ENCODE measurements at places on chromosomes 5 and 9. TPM values are rescaled to one million over a fixed set of nuclear protein-coding genes. Genes with fewer than 3 reads are reported as not detected.

The EIF4E1B gene
- polyA plus RNA-seq = not detected

The PPP2R2B gene
- polyA plus RNA-seq = 13.0 TPM

The PCDHA1 gene
- not detected for polyA plus RNA-seq

DNA sequence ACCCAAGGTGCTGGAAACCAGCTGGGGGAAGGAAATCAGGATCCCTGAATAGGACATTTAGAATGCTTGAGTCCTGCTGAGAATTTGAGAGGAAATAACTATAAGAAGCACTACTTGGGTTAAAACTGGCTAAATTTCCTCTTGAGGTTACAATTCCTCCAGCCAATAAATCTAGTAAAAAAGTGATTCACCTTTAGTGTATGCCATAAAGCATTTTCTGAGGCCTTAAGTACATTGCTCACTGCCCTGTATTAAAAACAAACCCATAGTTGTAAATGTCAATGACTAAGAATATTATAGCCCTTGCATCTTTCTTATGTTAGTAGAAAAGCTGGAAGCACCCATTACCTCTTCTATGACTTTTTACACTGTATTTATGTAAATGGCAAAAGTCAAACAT, 634.7 kb upstream of the ARRDC3 start:
- H3K36me3 ChIP-seq = no peaks in the 10 kb centered on the region
- no peak overlapping the region for H3K4me3 ChIP-seq
- no peak overlapping the region for H3K27ac ChIP-seq
- no peak for DNase-seq

GRCh38 chr9:112546149-112547012, 59.8 kb downstream of the KIAA1958 start:
- no peak overlapping the region for H3K27ac ChIP-seq
- DNase-seq = no peak
- H3K27me3 ChIP-seq = no peaks in the 10 kb centered on the region
- H3K4me3 ChIP-seq = no peak overlapping the region
- no peaks in the 10 kb centered on the region for H3K36me3 ChIP-seq
- no peaks in the 10 kb centered on the region for H3K4me1 ChIP-seq

DNA sequence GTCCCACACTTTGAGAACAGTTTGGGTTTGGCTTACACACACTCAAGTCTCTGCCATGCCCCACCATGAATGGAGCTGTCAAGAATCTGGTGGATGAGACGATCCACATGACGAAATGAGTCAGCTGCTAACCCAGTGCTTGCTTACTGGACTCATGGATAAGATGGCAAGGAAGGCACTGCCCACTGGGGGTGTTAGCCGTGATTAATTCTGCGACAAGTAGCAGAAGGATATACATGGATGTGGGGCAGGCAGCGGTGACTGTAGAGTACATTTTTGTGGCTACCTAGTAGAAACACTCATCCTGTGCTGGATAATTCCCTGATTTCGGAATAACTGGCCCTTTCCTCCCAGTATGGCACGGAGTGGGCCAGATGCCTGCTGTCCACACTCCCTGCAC, 77.5 kb downstream of the SPATA31C2 start:
- H3K36me3 ChIP-seq = no peaks in the 10 kb centered on the region
- H3K4me1 ChIP-seq = no peaks in the 10 kb centered on the region
- H3K27ac ChIP-seq = no peak overlapping the region
- H3K4me3 ChIP-seq = no peak overlapping the region

DNA sequence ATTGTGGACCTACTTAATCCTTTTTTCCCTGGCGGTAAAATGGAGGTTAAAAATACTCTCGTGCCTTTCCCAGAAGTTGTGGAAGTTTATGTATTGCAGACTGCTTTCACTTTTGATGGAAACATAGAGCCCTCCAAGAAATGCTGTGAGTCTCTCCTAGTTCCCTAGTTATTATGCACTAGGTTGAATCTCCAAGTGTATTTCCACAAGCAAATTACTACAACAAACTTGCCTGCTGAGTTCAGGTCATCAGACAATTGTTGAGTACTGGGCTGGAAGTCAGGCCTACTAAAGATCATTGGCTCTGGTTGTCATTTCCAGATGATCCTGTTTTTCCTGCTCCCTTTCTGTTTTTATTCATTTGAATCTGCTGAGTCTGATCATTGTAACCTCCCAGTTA, 104.1 kb downstream of the CD180 start:
- H3K27ac ChIP-seq = no peak overlapping the region
- H3K4me1 ChIP-seq = no peaks in the 10 kb centered on the region
- H3K36me3 ChIP-seq = peaks cover 5% of the 10 kb centered on the region
- H3K4me3 ChIP-seq = no peak overlapping the region

- peaks cover 75% of the 10 kb centered on the region for H3K27me3 ChIP-seq
- H3K27ac ChIP-seq = no peak overlapping the region
- H3K4me1 ChIP-seq = peaks cover 12% of the 10 kb centered on the region
- no peak for DNase-seq
- no peaks in the 10 kb centered on the region for H3K36me3 ChIP-seq
These were observed 190.8 kb downstream of the MEF2C start for GRCh38 chr5:88691945-88692868.

DNA sequence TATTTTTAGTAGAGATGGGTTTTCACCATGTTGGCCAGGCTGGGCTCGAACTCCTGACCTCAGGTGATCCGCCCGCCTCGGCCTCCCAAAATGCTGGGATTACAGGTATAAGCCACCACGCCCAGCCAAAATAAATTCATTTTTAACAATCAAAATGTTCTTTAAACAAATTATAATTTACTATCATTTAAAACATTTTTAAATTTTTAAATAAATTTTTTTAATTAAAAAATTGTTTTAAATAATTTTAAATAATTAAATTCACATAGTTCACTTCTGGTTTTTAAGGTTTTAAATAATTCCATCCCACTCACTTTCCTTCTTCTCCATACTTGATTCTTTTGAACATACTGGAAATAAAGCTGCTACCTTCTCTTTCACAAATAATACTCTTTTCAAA, 15.0 kb upstream of the TTC33 start:
- H3K27me3 ChIP-seq = no peaks in the 10 kb centered on the region
- no peak overlapping the region for H3K27ac ChIP-seq
- DNase-seq = no peak
- no peaks in the 10 kb centered on the region for H3K4me1 ChIP-seq
- H3K36me3 ChIP-seq = peaks cover 22% of the 10 kb centered on the region

DNA sequence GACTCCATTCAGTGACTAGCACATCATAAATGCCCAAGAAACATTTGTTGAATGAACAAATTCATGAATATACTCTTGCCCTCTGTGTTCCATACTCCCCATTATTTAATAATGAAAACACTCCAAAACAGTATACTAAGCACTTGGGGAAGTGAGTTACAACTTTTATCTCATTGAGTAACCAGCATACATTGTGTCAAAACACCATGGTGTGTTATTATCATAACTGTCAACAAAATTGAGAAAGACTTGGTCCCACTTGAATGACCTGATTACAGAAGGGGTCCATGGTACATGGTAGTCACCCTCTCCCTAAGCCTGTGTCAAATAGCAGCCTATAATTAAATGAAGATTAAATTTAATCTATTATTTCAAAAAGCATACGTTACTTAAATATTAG, 16.2 kb downstream of the ANKH start:
- no peaks in the 10 kb centered on the region for H3K36me3 ChIP-seq
- H3K4me1 ChIP-seq = no peaks in the 10 kb centered on the region
- DNase-seq = no peak
- H3K4me3 ChIP-seq = no peak overlapping the region
- H3K27ac ChIP-seq = no peak overlapping the region
- no peaks in the 10 kb centered on the region for H3K27me3 ChIP-seq

DNA sequence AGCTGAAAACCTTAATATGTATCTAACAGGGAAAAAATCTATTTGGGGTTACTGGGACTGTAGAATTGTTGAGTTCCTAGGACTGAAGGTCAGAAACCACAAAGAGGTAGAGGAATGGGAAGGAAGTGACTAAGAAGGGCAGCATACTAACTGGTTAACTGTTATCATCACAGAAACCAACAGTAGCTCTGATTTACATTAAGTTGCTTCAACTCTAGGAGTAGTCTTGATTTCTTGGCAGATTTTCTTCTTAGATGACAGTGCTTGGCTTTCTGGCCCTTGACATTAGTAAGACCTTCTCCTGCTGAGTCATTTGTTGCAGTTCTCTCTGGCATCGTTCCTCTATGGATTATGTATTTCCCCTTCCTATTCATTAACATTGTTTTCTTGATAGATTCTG, 116.1 kb upstream of the RASA1 start:
- no peaks in the 10 kb centered on the region for H3K36me3 ChIP-seq
- H3K4me3 ChIP-seq = no peak overlapping the region
- no peak overlapping the region for H3K27ac ChIP-seq
- DNase-seq = no peak
- H3K27me3 ChIP-seq = no peaks in the 10 kb centered on the region

GRCh38 chr9:77022783-77023440, 3.5 kb downstream of the FOXB2 start:
- H3K36me3 ChIP-seq = no peaks in the 10 kb centered on the region
- peaks cover 20% of the 10 kb centered on the region for H3K4me1 ChIP-seq
- H3K4me3 ChIP-seq = no peak overlapping the region

- peak overlapping the region; percentile 57 for H3K4me3 ChIP-seq
- H3K27ac ChIP-seq = peak overlapping the region; percentile 65
- no peaks in the 10 kb centered on the region for H3K36me3 ChIP-seq
- peaks cover 13% of the 10 kb centered on the region for H3K4me1 ChIP-seq
- no peak for DNase-seq
These were observed 567 bp upstream of the SPIN1 start for GRCh38 chr9:88387552-88388202.

DNA sequence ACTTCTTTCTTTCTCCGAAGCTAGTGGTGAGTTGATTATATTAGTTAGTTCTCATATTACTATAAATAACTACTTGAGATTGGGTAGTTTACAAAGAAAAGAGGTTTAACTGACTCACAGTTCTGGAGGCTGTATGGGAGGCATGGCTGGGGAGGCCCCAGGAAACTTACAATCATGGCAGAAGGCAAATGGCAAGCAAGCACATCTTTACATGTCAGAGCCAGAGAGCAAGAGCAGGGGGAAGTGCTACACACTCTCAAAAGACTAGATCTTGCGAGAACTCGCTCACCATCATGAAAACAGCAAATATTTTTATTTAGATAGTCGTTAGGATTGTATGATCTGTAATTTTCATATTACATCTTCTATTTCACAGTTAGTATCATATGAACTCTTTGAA, 711.2 kb downstream of the PTPRD start:
- H3K36me3 ChIP-seq = no peaks in the 10 kb centered on the region
- H3K4me1 ChIP-seq = no peaks in the 10 kb centered on the region
- H3K27me3 ChIP-seq = no peaks in the 10 kb centered on the region
- no peak overlapping the region for H3K27ac ChIP-seq
- DNase-seq = no peak
- H3K4me3 ChIP-seq = no peak overlapping the region

DNA sequence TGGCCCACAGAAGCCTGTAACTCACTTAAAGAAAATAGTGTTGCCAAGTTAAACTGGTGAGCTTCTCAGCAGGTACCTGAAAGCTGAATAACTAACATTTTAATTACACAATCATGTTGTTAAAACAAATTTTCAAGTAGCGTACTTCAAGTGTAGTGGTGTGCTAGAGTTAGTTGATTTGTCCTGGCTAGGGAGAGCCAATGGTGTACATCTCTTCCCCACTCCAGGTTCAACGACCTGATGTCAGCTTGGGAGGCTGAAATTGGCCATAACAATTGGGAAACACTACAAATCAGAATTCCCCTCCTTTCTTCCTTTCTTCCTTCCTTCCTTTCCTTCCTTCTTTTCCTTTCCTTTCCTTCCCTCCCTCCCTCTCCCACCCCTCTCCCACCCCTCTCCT, 295.3 kb upstream of the SLC24A2 start:
- no peak overlapping the region for H3K27ac ChIP-seq
- H3K27me3 ChIP-seq = no peaks in the 10 kb centered on the region
- no peak overlapping the region for H3K4me3 ChIP-seq
- DNase-seq = no peak
- no peaks in the 10 kb centered on the region for H3K4me1 ChIP-seq

GRCh38 chr9:132996526-132996925, 18.0 kb downstream of the GFI1B start:
- H3K4me1 ChIP-seq = no peaks in the 10 kb centered on the region
- H3K4me3 ChIP-seq = no peak overlapping the region
- no peaks in the 10 kb centered on the region for H3K36me3 ChIP-seq
- DNase-seq = no peak

GRCh38 chr9:134346151-134346550, 19.9 kb downstream of the RXRA start:
- H3K4me1 ChIP-seq = peaks cover 6% of the 10 kb centered on the region
- no peak overlapping the region for H3K4me3 ChIP-seq
- H3K36me3 ChIP-seq = no peaks in the 10 kb centered on the region
- no peaks in the 10 kb centered on the region for H3K27me3 ChIP-seq
- H3K27ac ChIP-seq = no peak overlapping the region
- no peak for DNase-seq

DNA sequence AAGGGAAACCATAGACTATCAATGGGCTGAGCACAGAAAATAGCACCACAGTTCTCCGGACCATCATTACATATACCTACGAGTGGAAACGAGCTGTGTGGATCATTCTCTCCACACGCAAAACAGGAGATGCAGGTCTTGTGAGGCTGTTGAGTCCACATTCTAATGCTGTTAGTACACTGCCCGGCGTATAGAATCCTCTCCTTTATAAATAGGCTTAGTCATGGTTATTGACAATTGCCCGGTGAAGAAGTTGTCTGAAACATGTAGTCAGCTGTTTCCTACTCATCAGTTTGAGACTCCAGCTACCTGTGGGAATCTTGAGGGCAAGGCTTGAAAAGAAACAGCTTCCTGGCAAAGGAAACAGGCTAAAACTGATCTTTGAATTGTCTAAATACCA, 602.0 kb upstream of the EDIL3 start:
- no peak overlapping the region for H3K4me3 ChIP-seq
- DNase-seq = no peak
- H3K4me1 ChIP-seq = no peaks in the 10 kb centered on the region
- no peak overlapping the region for H3K27ac ChIP-seq
- no peaks in the 10 kb centered on the region for H3K36me3 ChIP-seq
- H3K27me3 ChIP-seq = no peaks in the 10 kb centered on the region

- no peaks in the 10 kb centered on the region for H3K4me1 ChIP-seq
- DNase-seq = no peak
These were observed 69.8 kb downstream of the SLCO4C1 start for GRCh38 chr5:102226321-102226720.

Measured in CD4-positive, alpha-beta memory T cell (primary cell).